ENCODE measurements at places on chromosomes 12 and 14.
A peak's percentile ranks its signal among the peaks of the same experiment; 100 is the strongest.

DNA sequence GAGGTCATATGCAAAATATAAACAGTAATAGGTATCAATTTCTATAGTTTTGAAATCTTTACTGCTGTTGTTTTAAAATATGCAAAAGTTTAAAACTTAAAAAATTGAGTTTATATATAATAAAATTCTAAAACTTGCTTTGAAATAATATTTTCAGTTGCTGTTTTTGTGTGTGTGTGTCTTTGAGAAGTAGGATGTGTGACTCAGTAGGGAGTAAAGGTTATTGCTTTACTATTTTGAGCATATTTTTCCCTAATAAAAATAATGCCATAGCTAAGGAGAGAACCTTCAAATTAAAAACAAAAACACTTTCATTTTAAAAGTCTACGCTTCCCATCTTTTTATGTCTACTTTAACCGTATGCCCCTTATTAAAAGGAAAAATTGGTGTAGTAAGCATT lies 238.1 kb downstream of the FBXL14 start:
- DNase-seq = no peak

GRCh38 chr14:23154964-23155587 lies 28.4 kb downstream of the SLC7A8 start:
- DNase-seq = no peak

- DNase-seq = peak; percentile 23
Observed at GRCh38 chr12:50734409-50735263, 29.3 kb upstream of the ATF1 start.

DNA sequence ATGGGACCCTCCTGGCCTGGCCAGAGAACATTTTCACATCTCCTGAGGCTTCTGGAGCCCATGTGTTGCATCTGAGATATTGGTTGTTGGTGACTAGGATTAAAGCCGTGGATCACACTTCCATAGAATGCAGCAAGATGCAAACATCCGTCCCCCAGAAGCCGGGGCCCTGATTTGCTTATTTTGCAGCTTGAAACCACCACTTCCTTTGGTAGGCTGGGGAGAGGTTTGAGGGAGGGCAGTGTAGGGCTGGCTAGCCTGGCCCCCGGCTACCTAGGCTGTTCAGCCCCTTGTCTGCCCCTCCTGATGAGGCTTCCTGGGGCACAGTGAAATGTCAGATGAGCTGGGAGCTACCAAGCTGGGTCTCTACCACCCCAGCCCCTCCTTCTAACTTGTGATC lies 209.7 kb upstream of the PWP1 start:
- no peak for DNase-seq

- DNase-seq = no peak
Observed at GRCh38 chr12:132157733-132158409, 13.6 kb downstream of the NOC4L start.

DNA sequence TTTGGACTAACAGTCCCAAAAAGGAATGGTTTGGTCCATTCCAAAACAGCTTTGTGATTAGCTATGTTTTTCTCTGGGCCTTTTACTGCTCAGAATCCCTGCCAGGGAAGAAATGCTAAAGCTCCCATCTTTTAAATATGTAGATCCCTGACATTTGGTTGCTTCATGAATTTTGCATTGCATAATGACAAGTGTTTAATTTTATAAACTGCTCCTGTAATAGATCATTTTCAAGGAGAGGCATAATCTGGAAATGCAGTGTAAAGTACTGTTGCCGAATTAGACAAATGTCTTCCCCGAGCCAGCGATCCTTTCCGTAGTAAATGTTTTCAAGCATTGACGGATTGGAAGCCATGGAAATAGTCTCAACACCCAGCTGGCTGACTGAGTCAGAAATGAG lies 291.3 kb upstream of the PRKD1 start:
- DNase-seq = no peak

DNA sequence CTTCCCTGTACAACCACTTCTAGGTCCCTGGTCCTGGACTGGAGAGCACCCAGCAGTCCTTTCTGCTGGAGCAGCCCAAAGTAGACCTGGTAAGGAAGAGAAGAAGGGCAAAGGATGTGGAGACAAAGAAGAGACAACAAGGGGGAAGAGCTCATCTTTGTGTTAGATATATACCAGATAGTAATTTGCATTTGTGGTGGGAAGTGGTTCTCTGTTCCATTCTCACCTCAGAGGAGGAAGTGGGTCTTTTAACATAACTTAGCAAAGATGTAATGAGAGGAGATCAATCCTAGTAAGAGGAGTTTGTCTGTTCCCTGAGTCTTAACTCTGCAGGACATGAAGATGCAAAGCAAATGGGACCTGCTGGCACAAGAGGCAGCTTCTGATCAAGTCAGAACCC lies 8.0 kb downstream of the CCDC198 start:
- DNase-seq = no peak

DNA sequence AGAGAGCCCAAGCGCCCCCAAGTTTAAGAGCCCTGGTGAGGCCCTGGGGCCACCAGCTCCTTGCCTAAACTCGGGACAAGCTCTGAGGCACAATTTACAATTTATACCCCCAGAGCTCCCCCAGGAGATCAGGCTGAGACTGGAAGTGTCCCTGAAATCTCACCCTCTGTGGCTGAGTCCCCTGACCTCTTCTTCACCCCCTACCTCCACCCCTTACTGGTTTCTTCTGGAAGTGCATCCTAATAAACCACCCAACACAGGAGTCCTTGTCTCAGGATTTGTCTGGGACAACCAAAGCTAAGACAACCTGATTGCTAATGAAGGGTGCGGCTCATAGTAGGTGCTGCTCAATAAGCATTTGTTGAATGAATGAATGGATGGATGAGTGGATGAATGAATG lies 206.4 kb downstream of the BCL11B start:
- no peak for DNase-seq

DNA sequence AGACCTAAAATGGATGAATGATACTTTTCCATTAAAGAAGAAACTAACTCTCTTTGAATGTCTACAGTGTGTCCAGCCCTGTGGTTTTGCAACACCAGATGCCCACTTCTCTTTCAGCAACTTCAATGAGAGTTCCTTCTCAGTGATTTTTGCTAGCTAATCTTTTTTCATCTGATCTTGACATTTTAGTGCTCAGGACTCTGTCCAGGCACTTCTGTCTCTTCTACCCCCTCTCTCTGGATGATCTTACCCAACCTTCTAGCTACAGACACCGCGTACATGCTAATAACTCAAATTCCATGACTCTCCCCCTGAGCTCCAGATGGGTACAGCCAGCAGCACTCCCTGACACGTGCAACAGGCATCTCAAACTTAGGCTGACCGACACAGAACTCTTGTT lies 161.1 kb upstream of the FOXN3 start:
- no peak for DNase-seq

- no peak for DNase-seq
Observed at GRCh38 chr14:101736585-101736984, 24.9 kb upstream of the PPP2R5C start.

DNA sequence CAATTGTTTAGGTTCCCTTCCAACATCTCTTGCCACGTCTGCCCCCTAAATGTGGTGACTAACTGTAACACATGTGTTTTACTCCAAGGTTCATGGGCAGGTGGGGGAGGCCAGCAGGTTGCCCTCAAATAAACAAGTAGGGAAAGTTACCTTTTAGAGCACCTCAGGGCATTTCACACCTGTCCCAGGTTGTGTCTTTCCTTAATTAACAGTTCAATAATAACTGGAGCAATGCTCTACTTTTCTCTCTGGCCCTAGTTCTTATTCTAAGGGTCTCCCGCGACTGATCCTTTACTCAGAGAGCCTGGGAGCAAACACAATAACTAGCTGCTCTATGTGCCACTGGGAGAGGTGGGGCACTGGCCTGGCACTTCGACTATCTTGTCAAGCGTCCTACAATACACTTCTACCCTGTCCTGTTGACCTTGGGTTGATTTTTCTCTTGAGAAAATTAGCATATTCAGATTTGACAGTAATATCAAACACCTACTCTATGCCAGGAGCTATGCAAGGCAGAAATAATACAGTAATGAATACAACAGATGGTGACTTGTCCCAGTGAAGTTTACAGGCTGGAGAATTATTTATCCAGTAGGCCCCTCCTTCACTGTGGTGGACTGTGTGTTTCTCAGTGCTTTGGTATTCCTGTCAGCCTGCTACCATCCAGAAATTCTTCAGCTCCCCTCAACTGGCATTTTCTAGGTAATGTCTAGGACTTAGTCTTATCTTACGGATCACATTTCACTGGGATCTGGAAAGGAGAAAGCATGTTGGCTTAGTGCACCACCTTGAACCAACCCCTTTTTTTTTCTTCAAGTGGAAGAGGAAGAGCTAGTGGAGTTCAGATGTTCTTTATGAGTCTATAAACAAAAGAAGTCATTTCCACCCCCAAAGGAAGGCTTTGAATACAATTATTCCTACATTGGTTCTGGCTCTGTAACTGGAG lies 202.6 kb downstream of the CRADD start:
- no peak for DNase-seq

DNA sequence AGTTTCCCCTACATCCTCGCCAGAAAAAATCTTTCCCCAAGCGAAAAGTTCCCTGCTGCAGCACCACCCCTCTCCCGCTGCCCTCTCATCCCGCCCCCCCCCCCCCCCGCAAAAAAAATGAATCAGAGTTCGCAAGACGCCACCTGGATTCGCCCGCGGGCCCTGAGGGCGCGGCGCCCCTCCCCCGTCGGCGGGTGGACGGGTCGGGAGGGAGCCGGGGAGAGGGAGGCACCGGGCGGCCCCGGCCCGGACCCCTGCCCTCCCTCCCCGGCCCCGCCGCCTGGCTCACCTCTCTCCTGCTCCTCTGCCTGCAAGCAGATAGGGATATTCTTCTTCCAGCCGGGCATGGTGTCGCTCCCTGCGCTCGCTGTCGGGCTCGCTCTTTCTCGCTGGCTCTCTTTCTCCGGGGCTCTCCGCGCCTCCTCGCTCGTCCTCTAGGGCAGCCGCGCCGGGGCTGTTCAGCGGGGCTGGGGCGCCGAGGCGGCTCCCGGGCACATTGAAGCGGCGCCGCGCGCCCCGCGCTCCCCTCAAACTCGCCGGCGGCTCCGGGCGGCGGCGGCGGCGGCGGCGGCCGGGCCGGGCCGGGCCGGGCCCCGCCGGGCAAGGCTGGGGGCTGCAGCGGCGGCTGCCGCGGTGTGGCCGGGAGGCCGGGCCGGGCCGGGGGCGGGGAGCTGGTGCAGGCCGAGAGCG lies 200.3 kb upstream of the CAND1 start:
- DNase-seq = peak; percentile 48

DNA sequence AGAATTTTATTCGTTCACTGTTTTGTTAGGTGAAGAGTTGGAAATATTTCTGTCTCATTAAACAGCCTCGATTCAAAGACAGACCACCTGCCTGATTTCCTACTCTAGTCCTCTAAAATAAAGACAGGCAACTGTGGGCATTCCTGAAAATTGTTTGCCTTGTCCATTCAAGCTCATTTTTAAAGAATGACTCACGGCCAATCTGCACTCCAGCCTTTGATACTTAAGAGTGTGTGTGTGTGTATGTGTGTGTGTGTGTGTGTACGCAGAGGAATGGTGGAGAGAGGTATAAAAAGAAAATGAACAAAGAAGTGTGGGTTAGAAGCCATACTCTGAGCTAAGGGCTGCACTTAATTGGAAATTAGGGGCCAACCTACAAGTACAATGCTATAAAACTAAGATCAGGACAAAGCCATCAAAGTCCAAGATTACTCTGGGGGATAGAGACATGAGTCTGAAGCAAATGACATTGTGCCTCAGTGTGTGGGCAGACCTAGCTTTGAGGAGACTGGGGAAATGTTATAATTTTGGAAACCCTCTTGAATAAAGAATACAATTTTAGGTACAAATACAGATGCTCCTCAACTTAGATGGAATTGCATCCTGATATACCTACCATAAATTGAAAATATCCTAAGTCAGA lies 45.6 kb upstream of the SOCS2 start:
- no peak for DNase-seq

- DNase-seq = no peak
Observed at GRCh38 chr14:92687681-92688433, 60.6 kb downstream of the LGMN start.

DNA sequence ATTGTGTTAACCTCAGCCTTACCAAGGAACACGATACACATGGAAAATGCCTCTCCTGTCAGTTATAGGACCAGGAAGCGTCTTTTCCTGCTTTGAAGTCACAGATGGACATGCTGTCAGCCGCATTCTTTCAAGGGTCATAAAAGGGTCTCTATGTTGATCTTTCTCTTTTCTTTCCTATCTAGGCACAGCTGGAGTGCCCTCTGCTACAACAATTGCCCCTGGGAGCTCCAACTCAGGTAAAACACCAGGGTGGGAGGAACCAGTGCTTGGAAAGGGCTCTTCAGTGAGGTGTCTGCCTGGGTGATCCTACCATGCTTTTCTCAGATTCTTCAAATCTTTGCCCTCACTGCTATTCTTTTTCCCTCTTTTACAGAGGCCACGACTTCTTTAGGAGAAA lies 157.4 kb upstream of the CNTN1 start:
- no peak for DNase-seq

- no peak for DNase-seq
Observed at GRCh38 chr14:74988131-74988530, 14.6 kb upstream of the EIF2B2 start.

DNA sequence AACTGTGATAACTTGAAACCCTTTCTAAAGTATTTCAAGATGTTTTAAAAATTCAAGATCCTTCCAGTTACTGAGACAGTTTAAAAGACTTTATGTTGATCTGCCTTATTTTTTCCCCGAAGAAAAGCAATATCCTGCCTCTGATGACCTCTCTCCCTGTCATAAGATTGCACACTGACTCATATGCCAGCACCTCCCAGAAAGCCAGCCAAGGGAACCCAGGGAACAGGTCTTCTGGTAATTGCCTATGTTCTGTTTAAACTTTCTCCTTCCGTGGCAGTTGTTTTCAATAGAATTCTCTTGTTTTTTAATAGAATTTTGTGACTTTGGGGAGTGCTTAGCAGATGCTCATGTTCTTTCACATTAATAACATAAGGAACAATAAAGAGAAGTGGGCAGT lies 300.2 kb upstream of the PRKD1 start:
- DNase-seq = no peak

DNA sequence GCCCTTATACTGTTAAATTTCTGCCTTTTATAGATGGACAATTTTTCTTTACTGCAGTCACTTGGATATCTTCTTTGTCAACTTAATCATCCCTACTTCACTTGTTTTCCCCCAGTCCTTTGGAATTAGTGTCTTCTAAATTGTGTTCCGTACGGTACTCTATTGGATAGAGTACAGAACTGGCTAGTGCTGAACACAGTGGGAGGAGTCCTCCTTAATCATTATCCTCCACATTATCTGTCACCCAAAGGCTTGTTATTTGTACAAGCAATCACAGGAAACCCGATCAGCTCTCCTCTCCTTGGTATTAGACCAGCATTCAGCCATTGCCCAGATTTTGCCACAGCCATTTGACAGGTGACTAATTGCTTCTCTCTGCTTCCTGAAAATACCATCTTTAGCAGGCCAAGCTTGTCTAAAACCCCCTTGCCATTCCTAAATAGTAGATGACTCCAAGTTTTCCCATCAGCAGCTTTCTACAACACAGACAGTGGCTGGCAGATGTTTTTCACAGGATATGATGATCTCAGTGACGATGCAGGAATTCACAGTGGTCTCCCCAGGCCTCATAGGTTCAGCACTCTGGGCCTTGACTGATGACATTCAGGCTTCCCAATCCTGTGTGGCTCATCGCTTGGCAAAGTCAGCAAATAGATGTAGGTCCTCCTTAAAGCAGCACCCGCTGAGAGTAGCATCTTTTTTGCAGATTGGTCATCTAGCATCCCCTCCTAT lies 216.0 kb upstream of the RGS6 start:
- DNase-seq = no peak

All from neural crest cell (in vitro differentiated cells).